ENCODE measurements at places on chromosomes 1 and 21.

DNA sequence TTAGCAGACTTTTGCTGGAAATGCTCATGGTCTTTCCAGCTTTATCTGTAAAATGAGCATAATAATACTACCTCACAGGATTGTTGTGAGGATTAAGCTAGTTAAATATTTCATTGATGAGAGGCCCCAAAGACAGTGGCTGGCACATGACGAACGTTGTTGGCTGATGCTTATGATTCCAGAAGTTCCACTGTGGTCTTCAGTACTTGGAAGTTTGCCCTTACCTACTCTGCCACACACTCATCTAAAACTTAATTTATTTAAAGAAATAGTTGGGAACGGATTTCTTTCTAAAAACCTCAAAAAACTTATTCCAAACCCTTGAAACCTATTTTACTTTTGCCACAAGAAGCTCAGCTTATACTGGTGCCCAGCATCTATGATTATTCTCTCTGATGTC, 170.7 kb downstream of the DHRS3 start:
- DNase-seq, result no peak

DNA sequence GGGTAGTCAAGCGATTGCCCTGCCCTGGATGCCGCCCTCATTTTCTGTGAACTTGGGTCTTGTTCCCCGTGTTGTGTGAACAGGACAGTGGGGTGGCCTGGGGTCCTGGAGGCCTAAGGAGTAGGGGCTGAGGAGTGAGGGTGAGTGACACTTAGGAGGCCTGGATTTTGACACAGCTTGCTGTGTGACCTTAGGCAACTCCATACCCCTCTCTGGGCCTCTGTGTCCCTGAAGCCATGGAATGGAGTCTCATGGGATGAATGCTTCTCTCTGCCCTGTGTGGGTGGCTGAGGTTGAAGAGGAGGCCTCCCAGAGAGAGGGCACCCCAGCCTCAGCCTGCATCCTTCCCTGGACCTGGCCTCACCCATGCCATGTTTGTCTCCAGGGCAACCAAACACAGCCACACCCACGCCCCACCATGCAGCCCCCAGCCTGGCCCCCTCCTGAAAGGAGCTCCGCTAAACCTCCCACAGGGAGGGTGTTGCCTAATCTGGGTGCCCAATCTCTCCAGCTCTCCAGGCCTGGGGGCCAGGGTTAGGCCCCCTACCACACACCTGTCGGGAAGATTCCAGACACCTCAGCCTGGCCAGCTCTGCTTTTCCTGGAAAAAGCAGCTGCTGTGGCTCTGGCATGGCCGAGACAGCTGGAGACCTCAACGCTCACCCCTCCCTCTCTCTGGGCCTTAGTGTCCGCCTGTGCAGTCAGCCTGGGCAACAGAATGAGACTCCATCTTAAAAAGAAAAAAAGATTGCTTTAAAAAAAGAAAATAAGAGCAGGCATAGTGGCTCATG, 9.9 kb downstream of the MYOM3 start:
- no peak for DNase-seq

DNA sequence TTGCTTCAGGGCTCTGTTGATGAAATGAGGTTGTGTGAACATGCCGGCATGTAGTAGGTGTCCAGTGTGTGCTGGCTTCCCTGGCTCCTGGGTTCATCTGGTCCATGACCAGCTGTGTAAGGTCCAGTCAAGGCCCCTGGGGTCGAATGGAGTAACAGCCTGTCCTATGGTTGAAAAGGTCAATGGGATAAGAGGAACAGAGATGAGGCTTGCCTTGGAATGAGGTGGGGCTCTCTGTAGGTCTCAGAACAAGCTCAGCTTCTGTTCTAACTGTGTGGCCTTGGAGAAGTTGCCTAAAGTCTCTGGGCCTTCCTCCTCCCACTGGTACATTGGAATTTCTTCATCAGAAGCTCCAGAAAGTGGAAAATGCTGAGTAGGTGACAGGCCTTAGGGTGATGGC, 26.6 kb downstream of the RPS6KA1 start:
- no peak for DNase-seq

DNA sequence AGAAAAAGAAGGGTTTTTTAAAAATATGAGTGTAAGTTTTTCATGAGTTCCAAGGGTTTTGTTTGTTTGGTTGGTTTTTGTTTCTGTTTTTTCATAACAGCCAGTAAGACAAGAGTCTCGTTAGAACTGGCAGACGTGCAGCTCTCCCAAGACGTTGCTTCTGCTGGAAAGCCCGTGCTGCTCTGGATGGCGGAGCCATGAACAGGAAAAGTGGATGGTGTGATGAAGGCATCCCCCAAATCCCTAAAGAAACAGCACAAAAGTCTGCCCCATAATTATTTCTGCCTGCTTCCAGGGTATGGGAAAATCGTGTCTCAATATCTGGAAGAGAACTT, 157.9 kb upstream of the BACE2 start:
- no peak for DNase-seq

GRCh38 chr1:37150986-37151385, 116.7 kb upstream of the GRIK3 start:
- no peak for DNase-seq

DNA sequence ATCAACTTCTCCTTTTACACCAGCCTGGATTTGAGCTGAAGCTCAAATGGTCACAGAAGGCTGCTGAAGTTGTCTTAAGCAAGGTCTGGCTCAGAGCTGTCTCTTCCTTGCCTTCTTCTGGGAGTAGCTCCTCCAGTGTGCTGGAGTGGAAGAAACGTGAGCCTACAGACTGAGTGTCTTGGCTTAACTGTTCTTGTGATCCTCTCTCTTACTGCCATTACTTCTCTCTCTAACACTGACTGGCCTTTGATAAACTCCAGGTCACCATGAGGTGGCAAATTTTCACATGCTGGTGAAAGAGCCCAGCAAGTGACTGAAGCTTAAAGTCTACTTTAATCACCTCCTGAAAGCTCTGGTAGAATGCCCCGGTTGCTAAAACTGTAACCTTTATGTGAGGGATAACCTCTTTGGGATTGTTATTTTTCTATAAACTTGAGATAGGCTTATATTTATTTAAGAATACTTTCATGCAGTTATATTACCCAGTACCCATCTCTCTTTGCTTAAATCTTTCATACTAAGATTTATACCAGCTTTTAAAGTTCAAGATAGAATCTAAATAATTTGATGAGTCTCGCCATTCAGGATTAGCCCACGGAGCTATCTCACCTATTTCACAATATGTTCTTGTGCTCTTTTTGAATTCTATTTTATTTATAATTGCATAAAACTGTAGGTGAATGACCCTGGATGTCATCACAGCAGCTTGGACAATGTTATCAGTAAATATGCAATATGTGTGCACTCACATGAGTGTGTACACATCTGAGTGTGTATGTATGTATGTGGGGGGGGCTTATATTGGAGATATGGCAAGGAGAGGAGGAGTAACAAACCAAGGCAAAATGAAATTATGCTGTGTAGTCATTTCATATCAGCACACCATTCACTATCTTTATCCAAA, 924.0 kb downstream of the LTN1 start:
- no peak for DNase-seq

GRCh38 chr1:26289158-26290059, 9.5 kb downstream of the SH3BGRL3 start:
- DNase-seq, result no peak

DNA sequence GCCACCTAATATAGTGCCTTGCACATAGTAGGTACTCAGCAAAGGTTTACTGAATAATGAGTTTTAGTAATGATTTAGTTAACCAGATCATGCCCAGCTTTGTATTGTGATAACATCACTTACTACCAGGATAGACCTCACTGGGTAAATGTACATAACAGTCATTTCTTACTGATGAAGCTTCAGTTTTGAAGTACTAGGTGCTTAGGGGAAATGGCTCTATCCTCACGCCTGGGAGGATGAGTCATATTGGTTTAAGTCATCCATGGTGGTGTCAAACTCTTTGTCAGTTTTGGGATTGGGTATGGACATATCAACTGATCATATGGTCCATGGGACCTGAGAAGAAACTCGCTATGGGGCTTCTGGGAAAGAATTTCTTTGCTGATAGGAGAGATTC, 90.6 kb upstream of the USP24 start:
- no peak for DNase-seq

Measured in stimulated activated CD8-positive, alpha-beta memory T cell treated with anti-CD3 and anti-CD28 coated beads, Interleukin-15, amount 100 ng/mL, for 24 hours (primary cell).